GF-D8 (cell line): ENCODE measurements at places on chromosomes 11 and 22.

DNA sequence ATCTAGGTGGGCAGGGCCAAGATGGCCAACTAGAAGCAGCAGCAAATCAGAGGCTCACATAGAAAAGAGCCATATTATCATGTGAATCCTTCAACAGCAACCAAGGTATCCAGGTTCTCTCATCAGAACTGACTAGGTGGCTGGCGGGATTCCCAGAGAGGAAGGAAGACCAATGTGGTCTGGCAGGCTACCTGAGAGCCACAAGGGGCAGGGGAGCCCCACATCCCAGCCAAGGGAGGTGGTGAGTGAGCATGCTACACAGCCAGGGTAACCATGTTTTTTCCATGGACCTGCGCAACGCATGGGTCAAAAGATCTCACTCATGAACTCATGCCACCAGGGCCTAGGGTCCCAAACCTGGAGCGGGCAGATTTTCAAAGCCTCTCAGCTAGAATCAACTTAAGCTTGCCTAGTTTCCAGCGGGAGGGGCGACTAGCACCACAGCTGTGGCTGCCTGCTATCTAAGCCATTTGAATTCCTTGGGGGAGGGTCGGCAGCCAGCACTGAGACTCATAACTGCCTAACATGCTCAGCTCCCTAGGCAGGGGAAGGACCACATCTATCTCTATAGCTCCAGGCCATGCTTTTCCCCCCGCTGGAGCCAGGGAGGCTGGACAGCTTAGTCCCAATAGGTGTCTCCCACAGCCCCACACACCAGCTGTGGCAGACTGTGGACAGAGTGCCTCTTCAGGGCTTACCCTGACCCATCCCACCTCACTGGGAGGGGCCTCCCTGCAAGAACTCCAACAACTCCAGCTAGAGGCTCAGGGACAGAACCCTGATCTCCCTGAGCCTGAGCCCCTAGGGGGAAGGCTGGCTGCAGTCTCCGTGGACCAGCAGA, 28.7 kb upstream of the CASP12 start:
- DNase-seq, result no peak

DNA sequence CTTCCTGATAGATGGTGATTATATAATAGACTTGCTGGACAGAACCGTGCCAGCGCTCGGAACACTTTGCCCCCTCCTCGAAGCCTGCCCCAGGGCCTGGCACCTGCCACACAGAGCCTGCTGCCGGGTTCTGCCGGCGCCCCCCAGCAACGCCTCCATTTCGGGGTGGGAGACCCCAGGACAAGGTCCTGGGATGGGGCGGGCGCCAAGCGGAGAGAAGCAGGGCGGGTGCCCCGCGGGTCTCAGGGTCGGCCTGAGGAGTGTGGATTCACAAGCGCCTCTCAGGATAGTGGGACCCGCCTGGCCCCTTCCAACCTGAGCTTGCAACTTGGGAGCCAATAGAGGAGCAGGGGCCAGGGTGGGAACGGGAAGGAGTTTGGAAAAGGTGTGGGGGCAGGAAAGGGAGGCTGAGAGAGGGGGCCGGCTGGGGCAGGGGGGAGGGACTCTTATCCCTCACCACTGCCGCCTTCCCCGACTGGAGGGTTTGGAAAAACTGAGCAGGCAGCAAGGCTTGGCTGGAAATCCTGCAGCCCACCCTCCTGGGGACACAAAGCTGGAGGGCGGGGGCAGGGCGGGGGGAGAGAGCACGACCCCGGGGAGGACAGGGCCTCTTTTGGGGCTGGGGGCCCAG, 3.3 kb upstream of the BCL9L start:
- peak; percentile 84 for DNase-seq

DNA sequence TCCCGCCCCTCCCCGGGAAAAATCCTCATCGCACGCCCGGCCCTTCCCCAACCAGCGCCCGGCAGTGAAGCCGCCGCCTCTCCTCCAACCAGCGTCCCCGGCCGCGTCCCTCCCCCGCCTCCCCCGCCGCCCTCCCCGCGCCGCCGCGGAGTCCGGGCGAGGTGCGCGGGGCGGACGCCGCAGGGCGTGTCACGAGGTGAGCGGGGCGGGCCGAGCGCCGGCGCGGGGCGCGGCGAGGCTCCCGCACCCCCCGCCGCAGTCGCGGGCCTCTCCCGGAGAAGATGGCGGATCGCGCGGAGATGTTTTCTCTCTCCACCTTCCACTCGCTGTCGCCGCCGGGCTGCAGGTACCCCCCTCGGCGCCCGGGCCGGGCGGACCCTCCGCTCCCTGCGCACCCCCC, at the start of gene MAPK8IP2:
Gene MAPK8IP2 (plus strand): TSS at position 256 of the 400 bp plus-strand sequence. CDS start 26 bp downstream, at position 282.
- DNase-seq, result no peak

DNA sequence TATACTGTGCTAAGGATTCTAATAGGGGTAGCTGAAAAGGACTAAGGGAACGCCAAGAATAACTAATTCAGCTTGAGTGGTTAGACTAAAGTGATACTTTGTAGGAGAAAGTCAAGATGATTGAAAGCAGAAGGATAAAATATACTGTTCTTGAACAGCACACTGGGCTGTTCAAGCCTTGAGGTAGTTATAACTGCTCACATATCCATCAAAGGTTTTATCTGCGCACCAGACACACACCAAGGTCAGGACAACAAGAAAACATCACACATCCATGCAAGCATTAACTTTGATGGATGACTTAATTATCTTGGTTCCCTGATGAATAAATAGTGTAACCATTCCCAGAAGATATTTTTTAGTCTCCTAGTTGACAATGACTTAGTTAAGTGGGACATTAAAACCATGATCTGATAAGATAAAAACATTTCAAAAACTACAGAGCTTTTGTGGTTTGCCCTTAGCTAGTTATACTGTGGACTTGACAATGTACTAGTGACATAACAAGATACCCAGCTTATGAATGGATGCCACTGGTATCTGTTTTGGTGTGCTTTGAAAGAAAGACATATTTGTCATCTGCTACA, 728.9 kb downstream of the JRKL start:
- no peak for DNase-seq

DNA sequence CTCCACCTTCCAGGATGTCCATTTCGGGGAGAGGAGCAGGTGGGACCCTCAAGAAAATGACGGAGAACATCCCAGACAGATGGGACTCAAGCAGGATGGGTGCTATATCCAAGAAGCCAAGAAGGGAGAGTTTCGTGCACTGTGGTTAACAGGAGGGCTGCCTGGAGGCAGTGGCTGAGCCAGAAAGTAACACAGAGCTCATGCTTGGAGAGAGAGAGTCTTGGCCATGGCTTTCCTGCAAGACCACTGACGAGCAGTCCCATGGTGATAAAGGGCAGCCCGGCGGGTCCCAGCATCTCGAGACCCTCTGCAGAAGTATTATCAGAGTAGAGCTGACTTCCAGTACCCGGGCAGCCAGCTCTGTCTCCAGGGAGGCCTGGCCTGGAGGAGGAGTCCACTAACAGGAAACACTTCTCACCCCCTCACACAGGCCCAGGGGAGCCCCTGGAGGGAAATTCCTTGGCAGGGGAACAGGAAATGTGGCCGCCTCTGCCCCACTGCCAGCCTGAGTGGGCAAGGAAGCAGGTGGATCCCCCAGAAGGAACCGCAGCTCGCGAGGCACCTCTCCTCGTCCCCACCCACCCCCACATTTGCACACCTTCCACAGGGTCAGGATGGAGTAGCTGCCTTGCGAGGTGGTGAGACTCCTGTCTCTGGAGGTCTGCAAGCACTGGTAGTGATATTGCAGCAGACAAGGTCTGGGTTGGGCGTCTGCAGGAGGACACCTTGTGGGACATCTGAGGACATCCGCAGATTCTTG, 32.2 kb downstream of the CYTH4 start:
- DNase-seq, result peak; percentile 66

GRCh38 chr11:19735157-19735908, 22.7 kb downstream of the NAV2 start:
- DNase-seq, result no peak

DNA sequence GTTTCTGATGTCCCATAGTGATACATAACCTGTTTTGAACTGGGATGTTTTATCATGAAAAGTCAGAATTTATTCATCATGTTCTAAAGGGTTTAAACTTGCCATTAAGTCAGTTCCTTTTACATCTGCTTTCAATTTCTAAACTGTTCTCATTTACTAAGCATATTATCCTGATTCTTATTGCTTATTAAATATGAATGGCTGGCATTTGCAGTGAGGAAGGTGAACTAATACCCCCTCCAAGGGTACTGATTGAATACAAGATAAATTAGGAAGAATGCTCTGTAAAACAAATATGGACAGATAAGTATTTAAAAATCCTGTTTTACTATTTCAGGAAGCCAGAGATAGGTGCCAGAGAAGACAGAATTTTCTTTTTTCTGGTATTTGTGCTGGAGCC, 70.8 kb upstream of the HORMAD2 start:
- no peak for DNase-seq

DNA sequence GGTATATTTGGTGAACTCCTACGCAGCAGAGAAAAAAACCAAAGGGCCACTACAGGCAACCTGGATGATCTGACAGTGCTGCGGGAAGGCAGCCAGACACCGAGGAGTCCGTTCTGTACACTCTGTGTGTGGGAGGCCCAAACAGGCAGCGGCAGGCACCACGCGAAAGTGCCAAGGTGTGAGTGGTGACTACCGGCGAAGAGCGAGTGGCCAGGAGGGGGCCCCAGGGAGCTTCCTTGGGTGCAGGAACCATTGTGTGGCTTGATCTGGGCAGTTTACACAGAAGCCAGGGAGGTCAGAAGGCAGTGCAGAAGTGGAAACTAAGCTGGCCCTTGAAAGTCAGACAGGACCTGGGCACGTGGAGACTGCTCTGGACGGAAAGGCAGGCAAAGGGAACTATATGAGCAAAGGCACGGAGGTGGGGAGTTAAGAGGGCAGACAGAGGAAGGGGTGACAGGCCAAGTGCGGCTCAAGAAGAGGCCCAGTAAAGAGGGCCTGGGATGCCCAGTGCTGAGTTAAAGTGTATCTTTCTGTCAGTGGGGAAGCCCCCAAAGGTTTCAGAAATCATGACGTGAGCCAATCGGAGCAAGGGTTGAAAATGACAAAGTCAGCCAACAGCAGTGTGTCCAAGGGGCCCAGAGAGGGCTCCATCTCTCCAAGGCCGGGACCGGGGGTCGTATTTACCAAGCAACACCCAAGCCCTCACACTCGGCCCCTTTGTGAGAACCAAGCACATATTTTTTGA, 10.6 kb downstream of the TMEM184B start:
- no peak for DNase-seq

- no peak for DNase-seq
Observed at GRCh38 chr11:12494699-12495098, 117.3 kb downstream of the PARVA start.

GRCh38 chr11:67449116-67449844, 3.2 kb downstream of the GPR152 start:
- DNase-seq, result no peak

DNA sequence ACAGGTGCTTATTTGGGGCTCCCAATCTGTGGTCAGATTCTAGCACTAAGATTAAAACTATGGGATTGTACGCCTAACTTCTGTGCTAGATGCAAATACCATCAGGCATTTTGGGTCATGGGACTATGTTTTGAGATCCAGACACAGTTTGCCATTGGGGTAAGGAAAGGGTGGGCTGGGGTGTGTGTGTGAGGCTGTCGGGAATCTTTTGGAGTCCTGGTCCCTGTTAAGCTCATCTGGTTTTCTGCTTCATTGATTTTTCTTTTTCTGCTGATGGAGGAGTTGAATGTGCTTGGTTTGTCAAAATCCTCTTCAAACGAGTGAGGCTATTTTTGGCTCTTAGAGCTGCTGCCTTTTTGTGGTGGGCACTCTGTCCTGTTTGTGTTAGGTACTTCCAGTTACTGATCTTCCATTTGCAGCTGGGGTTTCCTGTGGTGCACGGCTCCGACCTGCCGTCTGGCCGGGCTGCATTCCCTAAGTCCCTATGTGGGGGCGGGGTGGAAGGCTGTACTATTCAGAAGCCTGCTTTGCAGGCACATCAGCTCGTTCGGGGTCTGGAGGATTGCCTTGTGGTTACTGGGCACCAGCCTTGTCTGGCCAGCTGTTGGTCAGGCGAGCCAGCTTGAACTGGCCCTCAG, 2.9 kb downstream of the BCR start:
- DNase-seq, result peak; percentile 64

DNA sequence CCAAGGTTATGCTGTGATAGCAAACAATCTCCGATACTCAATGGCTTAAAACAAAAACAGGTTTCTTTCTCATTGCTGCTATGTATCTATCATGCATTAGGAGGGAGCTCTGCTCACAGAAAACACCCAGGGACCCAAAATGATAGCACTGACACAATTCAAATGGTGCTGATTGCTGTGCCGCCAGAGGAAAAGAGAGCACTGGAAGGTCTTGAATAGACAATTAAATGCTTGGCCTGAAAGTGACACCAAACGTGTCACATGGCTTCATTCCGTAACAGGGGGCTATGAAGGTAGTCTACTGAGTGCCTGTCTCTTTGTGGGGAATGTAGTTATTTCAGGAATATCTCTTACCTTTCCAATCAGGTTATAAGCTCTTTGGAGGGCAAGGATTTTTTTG, 94.2 kb downstream of the FAR1 start:
- no peak for DNase-seq
